ENCODE measurements at places on chromosomes 5 and 9.

DNA sequence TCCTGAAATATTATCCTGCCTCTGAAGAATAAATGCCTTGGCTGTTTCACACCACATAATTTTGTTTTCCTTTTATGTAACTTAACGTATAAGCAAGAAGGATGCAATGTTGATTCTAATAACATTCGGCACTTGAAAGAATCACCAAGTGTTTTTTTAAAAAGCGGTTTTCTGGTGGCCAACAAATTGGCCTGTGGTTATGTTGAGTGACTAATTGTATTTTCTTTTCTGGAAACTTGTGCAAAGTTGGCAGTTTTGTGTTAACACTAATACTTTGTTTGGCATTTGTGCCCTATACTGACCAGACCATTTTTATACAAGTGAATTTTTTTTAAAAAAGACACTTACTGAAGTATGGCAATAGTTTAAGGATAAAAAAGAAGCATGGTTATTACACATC is 452.7 kb downstream of the BNC2 start:
- peak; percentile 83 for DNase-seq

GRCh38 chr9:16329671-16330113 is 540.8 kb downstream of the BNC2 start:
- peak; percentile 50 for DNase-seq

DNA sequence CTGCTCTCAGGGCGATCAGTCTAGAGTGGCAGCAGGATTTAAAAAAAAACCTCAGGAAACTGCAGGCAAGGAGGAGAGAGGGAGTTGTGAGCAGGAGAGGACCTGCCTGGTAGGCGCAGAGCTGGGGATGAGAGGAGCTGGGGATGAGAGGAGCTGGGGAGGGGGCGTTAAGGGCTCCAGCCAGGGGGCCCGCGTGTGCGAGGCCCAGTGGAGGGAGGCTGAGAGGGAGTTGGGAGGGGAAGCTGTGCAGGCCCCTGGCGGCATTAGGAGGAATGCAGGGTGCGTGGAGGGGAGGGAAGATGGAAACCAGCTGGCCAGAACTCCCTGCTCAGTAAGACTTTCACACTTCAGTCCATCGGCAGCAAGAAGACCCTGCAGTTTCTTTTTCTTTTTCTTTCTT is 45.2 kb upstream of the HMCN2 start:
- DNase-seq, result peak; percentile 79

- no peak for DNase-seq
Measured at GRCh38 chr9:134205672-134206310, 41.4 kb upstream of the RNU6ATAC start.

DNA sequence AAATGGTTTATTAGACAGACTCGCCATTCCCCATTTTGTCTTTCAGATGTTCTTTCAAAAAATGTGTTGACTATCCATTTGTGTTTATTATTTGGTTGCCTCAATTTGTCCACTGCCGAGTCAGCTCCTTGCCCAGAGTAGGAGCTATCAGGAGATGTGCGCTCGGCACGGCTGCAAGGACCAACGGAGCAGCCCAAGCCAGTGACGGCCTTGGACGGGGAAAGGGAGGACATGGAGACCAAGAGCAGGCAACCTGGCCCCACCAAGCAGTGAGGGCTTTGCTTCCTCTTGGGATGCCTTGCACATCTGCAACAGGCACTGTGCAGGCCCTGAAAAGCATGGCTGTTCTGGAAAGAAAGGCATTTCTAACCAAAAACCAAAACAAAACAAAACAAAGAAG is 69.8 kb downstream of the DEPDC1B start:
- DNase-seq, result no peak

DNA sequence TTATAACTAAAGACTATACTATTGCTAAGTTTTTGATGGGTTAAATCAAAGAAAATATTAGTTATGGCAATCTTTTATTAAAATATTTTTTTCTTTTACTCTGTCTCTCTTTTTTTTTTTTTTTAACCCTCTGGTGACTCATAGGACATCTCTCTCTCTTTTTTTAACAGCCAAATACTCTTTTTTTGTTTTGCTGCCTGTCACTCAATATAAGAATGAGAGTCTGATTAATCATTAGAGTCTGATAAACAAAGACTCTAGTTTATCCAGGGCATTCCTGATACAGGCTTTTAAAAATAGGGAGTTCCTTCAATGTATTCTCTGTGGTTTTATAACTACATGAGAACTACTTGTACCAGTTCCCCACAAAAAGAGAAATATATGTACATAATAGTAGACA is 77.3 kb downstream of the SLC38A9 start:
- DNase-seq, result no peak

DNA sequence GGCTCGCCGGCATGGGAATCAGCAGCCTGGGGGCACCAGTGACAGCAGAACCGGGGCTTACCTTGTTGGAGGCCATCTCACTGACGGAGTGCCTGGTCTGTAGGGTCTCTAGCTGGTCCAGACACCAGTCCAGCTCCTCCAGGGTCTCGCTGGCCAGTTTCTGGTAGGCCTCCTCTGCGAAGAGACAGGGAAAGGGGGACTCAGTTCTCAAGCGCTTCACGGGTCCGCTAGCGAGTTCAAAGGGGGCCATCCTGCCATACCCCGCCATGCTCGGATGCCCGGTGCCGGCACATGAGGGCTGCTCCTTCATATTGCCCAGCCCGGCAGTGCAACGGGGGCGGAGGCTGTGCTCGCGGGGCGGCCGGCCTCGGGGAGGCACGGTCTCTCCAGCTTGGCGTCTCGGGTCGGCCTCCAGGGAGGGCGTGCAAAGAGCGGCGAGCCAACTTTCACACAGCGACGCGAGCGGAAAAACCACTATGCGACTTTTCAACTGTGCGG is 456.0 kb downstream of the RAB3C start:
- DNase-seq, result no peak

DNA sequence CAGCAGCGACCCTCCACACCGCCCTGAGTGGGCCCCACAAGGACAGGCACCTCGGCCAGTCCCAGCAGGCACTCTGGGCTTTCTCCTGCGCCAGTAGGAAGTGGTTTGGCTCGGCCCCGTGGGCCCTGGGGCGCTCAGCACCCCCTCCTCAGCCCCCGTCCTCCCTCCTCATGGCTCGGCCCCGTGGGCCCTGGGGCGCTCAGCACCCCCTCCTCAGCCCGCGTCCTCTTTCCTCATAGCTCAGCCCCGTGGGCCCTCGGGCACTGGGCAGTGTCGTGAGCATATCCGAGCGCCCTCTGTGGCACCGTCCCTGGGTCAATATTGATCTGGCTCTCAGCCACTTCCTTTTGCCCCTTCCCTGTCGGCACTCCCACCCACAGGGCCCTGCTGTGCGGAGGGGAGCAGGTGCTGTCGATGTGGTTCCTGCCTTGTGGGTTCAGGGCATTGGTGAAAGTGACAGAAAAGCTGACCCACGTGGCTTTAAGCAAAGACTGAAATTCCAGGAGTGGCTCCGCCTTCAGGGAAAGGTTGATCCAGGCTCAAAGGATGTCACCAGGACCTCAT is 5.5 kb upstream of the SCGB3A1 start:
- DNase-seq, result no peak

DNA sequence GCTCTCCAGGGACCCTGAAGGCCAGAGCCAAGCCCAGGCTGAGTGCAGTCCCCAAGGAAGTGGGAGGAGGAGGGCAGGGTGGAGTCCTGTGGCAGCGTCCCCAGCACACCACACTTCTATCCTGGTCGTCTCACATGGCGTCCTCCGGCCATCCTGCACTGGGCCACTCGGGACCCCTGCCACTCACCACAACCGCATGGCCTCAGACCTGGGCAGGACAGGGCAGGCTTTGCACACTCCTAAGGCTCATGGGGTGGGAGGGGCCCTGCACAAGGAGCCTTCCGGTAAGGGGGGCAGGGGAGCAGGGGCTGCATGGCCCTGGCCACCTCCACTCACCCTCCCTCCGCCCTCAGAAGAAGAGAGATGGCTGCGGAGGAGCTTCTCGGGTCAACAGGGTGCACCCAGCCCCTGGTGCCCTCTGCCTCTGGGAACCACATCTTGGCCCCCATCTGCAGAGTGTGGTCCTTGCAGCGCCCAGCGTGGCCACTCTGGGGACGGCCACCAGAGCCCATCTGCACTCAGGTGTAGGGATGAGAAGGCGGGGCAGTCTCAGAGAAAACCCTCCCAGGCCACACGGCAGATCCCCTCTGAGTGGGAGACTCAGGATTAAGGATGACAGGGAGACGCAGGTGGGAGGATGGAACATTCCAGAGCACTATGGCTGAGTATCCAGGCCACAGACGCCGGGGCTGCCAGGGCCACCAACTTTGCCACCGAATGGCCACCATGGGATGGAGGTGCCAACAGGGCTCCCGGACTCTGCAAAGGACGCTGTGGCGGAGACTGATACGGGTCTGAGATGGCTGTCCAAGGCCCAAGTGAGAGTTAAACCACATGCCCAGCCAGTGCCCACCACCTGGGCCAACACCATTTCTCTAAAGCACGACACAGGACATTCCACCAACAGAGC is 7.6 kb downstream of the TPPP start:
- DNase-seq, result no peak

DNA sequence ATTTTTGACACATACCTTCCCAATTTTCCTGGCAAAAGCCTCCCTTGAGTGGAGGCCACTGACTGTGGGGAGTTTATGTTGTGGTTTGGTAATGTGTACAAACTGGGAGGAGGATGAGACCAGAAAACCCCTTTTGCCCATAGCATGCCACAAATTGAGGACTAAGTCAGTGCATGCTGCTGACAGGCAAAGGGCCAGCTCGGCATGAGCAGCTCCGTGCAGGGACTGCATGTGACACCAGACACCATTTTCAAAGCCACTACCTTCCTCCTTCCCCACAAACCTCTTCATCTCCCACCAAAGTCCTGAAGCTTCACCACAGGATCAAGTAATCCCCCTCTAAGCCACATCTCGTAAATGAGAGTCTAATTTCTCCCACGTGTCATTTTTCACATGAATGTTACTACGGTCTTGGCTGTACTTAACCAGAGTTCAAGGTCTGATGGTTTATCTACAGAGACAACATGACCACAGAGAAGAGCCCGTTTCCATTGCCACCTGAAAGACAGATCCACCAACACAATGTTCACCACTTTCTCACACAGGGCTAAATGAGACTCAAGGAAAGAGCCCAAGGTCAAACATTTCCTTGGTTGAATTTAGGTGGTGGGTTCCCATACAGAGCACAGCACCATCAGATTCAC is 106.5 kb downstream of the NFIB start:
- no peak for DNase-seq

DNA sequence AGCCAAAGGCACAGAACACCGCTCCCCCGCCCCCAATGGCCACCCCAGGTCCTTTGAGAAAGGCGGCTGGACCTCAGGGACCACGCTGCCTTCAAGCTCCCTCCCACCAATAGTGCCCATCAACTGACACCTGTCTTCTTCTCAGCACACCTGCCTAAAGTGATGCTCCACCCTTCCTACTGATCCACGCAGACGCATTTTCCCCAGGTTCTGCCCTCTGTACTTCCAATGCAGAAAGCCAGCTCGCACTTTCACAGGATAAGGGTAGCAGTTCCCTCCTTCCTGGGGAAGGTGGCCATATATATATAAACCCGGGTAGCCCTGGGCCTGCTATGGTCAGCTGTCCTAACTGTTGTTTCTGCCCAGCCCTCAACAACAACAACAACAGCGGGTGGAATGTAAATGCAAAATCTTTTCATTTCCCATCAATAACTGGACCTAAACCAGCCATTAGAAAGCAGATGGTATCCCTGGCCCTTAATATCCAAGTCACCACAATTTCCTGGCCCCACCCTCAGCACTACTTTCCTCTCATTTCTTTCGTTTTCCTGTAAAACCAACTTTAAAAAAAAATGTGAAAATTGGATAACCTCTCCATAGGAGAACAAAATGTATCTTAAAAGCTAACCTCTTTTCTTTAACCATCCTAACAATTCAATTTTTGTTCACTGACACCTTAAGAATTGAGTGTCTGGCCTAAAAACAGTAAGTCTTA is 1.7 kb downstream of the GOLM1 start:
- no peak for DNase-seq

- DNase-seq, result no peak
Measured at GRCh38 chr9:38622288-38622674, 1.9 kb upstream of the ANKRD18A start.

GRCh38 chr5:55159763-55160492 is at the start of gene GPX8:
Gene GPX8 (plus strand): TSS chr5:55160171. CDS start chr5:55160193, 22 bp downstream.
- peak; percentile 90 for DNase-seq

GRCh38 chr5:145942201-145942600 is 5.8 kb downstream of the SH3RF2 start:
- no peak for DNase-seq

DNA sequence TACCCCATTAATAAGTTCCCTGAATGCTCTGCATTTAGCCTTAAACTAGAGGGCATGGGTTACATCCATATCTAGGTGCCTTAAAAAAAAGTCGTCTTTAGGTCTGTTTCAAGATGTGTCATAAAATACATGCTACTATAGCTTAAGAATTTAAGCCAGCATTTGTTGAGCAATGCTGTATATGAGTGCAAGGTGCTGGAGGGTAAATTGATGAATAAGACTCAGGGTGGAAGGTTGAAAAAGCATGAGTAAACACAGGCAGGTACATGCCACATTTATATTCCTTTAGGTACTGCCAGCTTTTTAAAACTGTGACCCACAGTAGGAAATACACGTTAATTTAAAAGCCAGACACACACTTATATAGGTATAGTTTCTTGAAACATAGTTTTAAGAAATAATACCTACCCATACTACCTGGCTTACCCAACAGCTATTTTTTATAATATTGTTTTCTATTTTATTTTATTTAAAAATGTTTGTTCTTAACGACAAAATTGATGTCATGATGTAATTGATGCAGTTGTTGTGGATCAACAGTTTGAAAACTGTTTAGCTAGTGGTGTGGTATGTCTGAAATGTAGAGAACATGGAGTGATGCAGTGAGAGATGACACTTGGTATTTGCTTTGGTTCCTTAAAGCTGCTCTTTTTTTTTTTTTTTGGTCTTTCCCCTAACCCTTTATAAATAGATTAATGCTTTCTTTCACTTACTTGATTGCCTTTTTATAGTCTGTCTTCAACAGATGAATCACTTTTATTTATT is 3.9 kb downstream of the HMGCR start:
- DNase-seq, result no peak

GRCh38 chr9:91658513-91659105 is 235.0 kb upstream of the NFIL3 start:
- no peak for DNase-seq

All from fibroblast of lung (primary cell).